ENCODE measurements at places on chromosomes 6 and 20.
A peak's percentile ranks its signal among the peaks of the same experiment; 100 is the strongest.

DNA sequence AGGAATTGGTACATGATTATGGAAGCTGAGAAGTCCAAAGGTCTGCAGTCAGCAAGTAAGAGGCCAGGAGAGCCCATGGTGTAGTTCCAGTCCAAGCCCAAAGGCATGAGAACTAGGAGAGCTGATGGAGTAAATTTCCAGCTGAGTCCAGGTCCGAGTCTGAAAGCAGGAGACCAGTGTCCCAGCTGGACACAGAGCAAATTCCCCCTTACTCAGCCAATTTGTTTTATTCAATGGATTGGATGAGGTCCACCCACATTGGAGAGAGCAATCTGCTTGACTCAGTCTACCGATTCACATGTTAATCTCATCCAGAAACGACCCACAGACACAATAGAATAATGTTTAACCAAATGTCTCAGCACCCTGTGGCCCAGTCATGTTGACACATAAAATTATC, 14.9 kb downstream of the TMEM181 start:
- no peak for DNase-seq

DNA sequence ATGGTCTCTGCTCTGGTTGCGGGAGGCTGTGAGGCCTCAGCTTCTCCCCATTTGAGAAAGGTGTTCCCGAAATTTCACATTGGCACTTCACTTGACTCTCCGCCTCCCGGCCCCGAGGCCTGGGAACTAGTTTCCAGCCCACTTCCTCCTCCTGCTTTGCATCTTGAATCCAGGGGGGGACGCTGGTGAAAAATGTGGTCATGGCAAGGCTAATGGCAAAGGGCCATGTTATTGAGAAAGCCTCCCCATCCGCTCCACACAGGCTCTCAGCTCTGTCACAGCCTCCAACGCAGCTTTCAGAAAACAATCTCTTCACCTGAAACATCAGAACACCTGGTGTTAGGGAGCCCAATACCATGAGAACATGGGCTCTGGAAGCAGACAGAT, 5.6 kb downstream of the PLAGL2 start:
- DNase-seq, result peak; percentile 53

DNA sequence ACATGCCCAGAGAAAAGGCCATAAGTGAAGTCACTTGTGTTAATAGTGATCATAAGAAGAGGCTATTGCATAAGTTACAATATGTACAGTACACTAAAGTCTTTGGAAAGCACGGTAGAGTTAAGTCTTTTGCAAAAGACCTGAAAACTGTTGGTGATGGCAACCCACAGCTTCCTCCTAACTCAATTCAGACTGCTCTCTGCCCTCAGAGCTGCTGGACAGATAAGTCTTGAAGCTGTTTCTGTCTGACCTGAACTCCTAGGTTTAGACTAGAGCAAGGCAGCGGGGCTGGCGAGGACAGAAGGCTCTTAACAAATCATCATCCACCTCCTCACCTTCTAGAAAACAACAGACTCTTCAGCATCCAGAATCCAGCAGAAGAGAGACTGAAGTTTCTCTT, 125.4 kb downstream of the CD24 start:
- no peak for DNase-seq

DNA sequence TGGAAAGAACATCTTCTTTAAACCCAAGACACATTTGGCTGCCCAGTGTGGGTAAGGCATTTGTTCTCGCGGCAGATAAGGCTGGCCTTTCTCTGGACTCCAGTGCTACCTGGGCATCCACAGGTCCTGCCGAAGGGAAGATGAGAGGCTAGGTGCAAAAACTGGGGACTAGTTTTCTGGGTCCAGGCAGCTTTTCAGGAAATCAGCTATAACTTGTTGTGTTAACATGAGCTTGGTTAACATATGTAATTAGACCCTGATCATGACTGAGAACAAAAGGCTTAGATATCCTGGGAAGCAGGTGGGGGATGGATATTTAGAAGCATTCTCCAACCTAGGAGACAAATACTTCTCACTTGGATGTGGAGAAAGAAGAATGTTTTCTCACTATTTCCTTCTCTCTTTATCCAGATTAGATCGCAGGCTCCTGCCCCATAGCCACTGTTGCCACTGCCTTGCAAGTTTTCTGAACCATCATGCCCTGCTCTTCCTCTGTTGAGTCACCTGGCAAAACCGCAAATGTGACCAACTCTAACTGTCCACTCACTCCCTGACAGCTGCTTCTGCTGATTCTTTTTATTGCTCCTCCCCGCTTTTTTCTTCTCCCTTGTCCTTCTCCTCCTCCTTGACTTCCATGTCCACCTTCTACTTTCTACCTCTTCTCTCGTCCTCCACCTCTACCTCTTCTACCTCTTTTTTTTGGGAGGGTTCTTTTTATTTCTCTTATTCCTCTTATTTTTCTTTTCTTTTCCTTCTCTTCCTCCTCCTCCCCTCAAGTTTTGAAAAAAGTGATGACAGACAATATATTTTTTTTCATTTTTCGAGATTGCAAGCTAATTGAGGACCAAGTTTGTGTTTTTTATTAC, 258.1 kb downstream of the UTRN start:
- DNase-seq, result peak; percentile 78

- no peak for DNase-seq
Measured at GRCh38 chr20:22566876-22567658, 17.3 kb downstream of the FOXA2 start.

DNA sequence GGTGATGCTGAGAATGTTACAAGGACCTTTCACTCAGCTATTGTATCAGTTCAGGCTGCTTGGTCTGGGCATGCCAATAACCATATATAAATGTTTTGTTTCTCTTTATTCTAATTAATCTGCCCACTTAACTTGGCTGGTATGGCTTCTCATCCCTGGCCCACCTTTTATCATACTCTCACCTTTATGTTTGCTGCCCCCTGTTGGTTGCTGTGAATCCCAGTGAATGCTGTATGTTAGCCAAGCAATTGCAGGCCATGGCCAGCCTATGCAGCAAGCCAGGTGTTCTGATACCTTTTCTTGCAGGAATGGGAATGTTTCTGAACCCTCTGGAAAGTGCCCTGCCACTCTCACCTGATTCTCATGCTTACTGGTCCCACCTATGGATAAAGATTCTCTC, 54.6 kb downstream of the PCSK2 start:
- peak; percentile 61 for DNase-seq
